ENCODE measurements at places on chromosomes 4 and X.
A peak's percentile ranks its signal among the peaks of the same experiment; 100 is the strongest.

DNA sequence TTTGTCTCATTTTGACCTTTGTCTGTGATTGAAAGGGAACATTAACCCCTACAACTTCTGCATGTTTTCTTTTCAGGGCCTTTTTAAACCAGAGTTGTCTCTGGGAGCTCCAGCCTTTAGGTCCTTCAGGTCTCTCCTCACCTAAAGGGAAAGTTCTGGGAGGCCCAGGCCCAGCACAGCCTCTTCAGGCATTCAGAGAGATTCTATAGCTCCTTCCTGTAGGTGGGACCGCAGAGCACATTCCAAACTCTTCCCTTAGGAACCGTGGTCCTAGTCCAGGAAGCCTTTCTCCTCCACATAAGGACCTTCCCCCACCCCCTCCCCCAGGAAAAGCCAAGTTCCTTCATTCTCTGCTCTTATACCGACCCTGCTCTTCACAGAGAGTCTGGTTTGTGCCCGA lies 14.9 kb downstream of the NKX6-1 start:
- no peak for DNase-seq

- no peak for DNase-seq
Measured at GRCh38 chr4:43496188-43496587, 603.7 kb downstream of the GRXCR1 start.

DNA sequence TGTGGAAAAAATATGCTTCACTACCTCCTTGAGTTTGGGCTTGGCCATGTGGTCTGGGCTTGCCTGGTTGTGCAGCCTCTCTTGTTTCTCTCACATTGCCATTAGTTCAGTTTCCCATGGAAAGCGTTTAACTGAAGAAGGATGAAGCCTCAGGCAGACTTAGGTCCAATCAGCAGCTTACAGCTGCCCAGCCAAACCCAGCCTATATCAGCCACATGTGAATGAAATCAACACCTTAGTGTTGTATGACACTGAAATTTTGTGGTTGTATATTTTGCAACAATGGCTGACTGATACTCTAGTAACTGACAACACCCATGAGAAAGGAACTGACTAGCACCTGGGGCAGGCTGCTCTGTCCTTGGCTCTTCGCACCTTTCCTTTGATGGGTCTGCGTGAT lies 81.2 kb downstream of the KLF8 start:
- DNase-seq, result no peak

DNA sequence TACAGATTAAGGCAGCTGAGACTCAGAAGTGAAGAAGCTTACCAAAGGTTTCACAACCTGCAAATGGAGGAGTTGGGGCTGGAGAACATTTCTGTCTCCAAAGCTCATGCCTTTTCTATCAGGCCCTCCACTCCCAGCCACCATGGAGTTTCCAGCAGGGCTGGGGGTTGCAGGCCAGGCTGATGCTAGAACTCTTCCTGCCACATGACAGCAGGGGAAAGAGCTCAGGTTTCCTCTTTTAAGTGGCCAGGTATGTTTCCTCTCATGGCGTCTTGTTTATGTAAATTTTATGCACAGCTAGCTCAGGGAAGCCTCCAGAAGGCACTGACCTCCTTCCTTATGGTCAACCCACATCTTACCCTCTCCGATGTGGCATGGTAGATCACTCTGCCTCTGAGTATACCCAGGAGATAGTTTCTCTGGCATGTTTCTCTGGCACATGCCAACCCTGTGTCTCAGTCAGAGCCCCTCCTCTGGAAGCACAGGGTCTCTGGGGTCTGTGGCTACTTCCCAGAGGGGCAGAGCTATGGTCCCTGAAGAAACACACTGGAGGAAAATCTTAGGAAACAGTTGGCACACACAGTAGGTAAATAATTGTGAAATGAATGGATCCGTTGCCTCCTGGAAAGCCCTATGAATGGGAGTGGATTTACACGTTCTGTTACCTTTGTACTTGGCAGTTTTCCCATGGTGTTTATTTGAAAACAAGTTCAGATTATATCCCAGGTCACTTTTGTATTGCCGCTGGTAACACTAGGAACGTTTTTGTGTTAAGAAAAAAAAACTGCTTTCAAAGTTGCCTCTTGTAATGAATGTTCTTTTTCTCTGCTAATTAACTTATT lies 28.9 kb downstream of the PDK3 start:
- no peak for DNase-seq

DNA sequence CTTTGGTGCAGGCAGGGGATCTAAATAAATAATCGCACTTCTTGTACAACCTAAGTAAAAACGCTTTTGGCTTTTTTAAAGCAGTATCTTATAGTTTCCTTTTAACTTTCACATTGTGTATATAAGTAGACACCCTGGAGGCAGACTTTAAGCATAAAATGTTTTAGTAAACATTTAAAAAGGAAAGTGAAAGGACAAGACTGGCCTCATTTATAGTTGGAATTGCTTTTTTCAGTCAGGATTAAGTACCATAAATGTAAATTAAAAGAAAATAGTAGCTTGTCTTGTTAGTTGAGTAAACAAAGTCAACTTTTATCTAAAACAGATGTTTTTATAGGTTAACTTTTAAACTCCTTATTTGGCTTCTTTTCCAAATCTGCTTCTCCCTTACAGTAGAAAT lies 39.7 kb downstream of the PTPN13 start:
- DNase-seq, result no peak

DNA sequence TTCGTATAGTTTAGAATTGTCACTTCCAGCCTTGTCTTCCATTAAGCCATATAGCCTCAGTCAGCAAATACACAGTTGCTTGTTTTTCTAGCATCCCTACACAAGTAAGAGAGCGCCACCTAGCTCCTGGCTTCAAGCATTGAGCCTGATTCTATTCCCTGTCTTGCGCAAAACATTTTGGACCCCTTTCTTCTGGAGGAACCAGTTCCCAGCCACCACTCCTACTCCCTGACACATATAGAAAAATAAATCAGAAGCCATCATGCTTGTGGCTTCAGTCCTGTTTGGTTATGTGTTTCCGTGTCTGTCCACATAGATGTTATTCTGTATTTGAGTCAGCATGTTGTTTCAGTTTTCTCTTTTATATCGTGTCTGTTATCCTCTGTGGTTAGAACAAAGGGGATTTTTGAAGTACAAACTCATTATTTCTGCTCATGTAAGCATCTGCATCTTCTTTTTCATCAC lies 59.9 kb downstream of the GK start:
- DNase-seq, result peak; percentile 10

- no peak for DNase-seq
Measured at GRCh38 chrX:125786316-125786715, 379.8 kb downstream of the DCAF12L2 start.

- no peak for DNase-seq
Measured at GRCh38 chrX:106246511-106246910, 78.4 kb downstream of the PWWP3B start.

GRCh38 chr4:170805352-170805751 lies 715.6 kb upstream of the AADAT start:
- DNase-seq, result no peak

DNA sequence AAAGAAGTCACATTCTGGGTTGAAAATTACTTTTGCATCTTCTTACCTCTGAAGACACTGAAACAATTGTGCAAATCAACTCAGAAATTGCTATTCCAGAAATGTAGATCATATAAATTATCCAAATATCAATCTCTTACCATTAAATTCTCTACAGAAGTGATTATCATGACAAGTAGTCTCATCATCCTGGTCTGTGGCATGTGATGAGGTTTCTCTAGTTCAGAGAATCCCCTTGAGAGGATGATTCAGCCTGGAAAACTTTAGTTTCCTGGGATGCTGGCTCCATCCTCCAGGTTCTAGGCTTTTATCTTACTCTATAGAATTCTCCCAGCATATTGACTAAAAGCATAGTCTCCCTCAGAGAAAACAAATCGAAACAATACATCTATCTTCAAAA lies 76.2 kb upstream of the S100G start:
- no peak for DNase-seq

DNA sequence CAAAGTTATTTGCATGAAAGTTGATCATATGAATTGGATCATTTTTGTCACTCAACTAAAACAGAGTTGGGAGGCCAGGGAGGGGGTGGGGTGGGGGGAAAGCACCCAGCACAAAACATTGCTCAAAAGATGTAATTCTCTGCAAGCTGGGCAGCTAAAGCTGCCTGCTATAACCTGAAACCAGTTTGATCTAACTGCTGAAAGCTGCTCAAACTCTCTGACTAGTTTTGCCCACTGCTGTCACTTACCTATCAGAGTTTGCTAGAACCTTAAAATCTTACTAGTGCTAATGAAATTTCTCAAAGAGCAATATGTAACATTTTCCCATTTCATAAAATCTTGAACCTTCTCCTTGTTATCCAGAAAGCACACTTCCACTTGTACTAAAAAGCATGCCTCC lies 10.4 kb downstream of the CXCL8 start:
- DNase-seq, result no peak

- no peak for DNase-seq
Measured at GRCh38 chrX:44042751-44043150, 69.6 kb upstream of the NDP start.

DNA sequence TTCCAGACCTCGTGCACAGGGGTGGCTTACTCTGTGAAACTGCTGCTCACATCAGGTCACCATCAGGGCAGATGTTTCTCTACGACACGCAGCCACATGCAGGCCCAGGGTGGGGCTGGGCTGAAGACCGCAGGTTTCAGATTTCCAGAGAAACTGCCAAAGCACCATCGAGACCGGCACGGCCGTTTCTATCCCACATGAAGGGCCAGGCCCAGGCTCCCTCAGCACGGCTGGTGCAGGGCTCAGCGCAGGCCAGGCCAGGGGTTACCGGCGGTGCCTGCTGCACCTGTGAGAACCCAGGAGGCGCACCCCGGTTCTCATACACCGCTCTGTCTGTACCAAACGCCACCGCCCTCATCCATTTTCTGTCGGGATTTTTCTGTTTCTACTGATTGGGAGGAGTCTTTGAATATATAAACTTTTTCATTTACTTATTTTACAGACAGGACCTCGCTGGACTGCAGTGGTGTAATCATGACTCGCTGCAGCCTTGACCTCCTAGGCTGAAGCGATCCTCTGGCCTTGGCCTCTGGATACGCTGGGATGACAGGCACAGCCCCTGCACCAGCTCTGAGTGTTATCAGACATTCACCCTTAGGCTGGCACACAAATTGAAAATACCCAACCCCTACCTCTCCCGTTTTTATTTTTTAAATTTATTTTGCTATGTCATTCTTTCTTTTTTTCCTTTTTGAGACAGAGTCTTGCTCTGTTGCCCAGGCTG lies 17.1 kb downstream of the CTBP1 start:
- DNase-seq, result no peak

- no peak for DNase-seq
Measured at GRCh38 chrX:65920620-65921019, 119.3 kb downstream of the VSIG4 start.

DNA sequence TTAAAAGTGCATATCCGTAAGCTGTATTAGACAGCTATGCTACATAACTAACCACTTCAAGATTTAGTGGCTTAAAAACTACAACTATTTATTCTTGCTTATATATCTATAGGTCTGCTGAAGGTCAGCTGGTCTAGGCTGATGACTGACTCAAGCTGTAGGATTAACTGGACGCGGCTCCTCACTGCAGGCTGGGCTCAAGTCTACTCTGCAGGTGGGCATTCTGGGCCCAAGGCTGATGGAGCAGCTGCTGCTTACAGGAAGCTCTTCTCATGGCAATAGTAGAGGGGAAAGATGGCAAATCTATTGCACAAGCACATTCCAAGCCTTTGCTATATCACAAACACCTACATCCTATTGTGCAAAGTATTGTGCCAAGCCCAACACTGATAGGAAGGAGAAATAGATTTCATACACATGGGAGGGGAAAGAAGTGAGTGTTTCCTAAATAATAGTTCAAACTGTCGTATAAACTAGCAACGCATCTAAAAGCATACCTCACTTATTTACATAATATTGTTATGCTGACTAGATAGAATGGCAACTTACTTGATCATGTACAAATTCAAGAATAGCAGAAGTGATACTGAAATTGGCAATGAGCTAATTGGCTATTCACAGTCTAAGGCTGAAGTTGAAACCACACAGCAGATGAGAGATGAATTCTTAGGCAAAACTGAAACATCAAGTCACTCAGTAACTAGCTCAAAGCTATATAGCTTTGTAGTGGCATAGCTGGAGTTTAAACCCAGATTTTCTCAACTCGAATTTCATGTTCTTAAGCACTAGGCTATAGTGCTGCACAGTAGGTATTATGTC lies 263.8 kb downstream of the NKX6-1 start:
- DNase-seq, result no peak

- DNase-seq, result no peak
Measured at GRCh38 chrX:72487661-72488060, 85.0 kb downstream of the HDAC8 start.

- no peak for DNase-seq
Measured at GRCh38 chrX:72107841-72108595, 23.7 kb downstream of the RTL5 start.

DNA sequence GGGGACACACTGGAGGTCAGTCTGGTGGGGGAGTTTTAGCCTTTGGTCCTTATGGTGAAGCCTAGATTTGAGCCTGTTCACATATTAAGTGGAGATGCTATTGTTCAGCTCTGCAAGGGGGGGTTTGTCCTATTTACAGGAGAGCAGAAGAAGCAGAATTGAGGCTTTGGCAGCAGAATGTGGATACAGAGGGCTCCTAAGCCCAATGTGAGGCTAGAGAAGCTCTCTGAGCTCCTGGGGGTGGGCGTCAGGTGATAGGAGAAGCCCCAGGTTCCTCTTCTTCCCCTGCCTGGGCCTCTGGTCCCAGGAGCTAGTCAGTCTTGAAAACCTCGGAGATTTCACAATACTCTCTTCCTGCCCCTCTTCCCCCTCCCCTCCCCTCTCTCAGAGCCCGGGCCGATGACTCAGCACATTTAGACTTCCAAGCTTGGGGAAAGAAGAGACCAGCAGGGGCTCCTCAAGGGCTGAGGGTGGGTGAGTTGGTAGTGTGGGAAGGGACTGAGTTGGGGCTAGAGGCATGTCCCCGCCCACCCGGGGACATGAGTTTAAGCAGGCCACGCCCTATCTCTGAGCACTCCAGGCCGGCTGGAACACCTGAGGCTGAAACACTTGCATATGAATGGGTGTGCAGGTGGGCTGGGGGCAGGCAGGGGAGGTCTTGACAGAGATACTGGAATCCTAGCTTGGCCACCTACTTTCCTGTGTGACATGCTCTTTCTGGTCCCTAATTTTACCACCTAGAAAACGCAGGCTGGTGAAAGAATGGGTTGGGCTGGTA lies 3.4 kb downstream of the TFE3 start:
- peak; percentile 1 for DNase-seq

DNA sequence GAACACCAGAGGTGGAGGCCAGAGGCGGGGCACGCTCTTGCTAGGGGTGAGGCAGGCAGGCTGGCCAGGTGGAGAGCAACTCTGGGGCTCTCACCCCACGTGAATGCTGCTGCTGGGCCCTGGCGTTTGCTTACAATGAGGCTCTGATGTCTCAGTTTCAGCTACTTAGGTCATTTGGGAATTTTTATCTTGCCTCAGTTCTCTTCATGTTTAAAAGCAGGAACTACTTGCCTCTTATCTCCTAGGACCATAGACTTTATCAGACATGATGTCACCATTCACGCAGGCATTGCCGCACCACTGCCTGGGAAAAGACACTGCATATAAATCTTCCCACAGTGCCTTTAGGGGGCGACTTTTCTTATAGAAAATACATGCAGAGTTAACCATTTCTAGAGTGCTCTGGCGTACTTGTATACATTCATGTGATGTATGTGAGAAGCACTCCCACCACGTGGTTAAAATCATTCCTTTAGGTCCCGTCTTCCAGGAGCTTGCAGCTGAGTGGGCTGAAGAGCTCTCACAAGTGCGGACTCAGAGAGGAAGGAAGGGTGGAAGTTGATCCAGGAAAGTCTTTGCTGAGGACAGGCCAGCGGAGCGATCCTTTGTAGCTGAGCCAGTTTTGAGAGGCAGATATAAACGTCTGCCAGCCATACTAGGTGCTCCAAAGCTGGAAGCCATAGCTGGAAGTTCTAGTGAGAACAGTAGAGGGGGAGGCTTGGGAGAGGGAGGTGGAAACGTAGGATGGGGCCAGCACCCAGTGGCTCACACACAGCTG lies 84.3 kb upstream of the CLDN34 start:
- no peak for DNase-seq
